Activated naive CD8-positive, alpha-beta T cell treated with anti-CD3 and anti-CD28 coated beads, Interleukin-2, amount 10 ng/mL, durations not matched to agents 7 days and 5 days (primary cell): ENCODE measurements at places on chromosomes 11 and 22.

DNA sequence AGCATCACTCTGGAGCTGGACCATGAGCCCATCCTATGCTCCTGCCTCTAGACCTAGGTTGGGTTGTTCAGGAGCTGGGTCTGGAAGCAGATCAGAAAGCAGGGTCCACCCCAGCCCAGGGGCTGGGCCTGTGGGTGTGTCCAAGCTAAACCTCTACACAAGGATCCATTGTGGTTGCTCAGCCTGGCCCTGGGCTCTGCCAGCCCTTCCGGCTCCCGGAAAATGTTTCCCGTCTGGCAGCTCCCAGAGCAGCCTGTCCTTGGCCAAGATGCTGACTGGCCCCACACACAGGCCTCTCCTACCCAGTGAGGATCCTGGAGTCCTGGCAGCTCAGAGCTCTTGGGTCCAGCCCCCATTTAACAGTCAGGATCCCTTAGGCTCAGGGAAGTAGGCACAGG is 35.3 kb upstream of the FCHSD2 start:
- DNase-seq = peak; percentile 32

- DNase-seq = no peak
Observed at GRCh38 chr11:46144741-46145140, 23.5 kb upstream of the PHF21A start.

DNA sequence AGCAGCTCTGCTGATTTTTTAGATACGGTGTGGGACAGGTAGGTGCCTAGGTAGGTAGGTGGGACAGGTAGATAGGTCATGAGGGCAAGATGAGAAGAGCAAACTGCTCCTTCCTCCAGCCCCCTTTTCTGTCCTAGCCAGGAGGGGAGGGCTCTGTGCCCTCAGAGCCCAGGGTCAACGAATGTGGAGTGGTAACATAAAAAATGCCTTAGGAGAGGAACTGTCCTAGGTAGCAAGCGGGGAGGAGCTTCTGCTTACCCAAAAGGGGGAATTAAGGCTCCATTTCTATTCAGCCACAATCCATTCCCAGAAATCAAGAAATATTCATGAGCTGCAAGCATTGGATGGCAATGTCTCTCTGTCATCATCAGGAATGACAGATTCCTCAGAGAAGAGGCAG is 234.8 kb downstream of the GRIK4 start:
- DNase-seq = no peak

GRCh38 chr22:43535336-43535735 is 123.5 kb downstream of the MPPED1 start:
- DNase-seq = no peak

DNA sequence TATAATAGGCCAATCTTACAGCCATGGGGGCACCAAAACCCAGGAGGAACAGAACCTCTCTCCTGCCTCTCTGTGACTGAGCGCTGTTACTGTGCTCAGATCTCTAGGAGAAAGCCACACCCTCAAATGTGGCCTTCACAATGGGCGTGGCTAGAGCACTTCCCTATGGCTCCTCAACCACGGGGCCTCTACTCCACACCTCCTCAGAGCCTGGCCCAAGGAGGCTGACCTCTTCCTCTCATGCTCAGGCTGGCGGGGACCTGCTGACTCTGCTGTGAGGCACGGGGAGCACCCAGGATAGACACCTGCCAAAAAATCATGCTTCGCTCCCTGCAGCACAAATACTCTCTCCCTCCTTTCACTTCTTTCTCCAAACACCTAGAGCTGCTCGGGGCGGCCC is 41.0 kb downstream of the C11orf58 start:
- DNase-seq = no peak

GRCh38 chr11:111665777-111666176 is 63.5 kb downstream of the SIK2 start:
- no peak for DNase-seq

- DNase-seq = no peak
Observed at GRCh38 chr22:28981818-28982499, 79.7 kb downstream of the C22orf31 start.

DNA sequence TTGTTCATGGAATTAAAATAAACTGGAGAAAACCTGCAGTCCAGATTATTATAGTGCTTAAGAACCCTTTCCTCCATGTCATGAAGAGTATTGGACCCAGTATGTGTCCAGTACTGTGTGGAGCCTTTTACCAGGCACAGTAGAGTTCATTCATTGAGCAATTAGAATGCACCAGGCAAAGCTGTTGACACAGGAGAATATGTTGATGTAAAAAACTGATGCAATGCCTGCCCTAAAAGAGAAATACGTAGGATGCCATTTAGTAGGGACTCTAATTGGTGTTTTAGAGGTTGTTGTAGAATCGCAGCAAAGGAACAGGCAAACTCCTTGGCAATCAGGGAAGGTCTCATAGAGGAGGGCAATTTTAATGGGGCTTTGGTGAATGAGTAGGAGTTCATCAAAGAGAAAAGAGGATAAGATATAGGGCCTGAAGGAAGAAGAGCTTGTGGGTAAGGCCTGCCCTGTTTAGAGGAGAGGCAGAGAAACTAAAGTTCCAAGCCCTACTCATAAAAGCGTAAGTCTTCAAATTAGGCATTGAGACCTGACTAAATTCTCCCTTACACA is 126.4 kb downstream of the SEZ6L start:
- DNase-seq = no peak

GRCh38 chr11:20089367-20089766 is 70.9 kb downstream of the DBX1 start:
- DNase-seq = no peak

DNA sequence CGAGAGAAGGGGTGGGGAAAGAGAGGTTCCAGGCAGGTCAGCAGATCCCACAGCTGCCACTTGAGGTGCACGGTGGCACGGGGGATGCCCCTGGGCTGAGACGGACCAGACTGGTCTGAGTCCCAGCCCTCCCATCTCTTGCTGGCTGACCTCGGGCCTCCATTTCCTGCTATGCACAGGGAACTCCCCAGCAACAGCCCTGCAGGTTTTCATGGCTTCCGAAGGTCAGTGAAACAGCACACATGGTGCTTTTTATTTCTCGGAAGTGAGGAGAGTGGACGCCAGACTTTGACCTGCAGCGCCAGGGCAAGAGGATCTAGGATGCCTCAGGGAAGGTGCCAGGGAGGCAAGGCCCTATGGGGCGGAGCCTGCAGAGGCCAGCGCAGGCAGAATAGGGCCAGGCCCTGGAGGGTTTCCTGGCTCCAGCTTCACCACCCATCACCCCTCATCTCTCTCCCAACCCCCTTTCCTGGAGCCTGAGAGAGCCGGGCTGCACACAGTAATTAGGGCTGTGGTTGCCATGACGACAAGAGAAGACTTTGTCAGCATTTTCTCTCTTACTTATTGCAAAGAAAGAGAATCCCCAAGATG is 29.5 kb downstream of the SLC22A12 start:
- no peak for DNase-seq

DNA sequence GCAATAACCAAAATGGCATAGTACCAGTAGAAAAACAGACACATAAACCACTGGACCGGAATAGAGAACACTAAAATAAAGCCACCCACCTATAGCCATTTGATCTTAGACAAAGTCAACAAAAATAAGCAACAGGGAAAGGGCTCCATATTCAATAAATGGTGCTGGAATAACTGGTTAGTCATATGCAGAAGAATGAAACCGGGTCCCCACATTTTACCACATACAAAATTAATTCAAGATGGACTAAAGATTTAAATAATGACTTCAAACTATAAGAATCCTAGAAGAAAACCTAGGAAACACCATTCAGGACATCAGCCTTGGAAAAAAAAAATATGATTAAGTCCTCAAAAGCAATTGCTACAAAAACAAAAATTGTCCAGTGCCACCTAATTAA is 30.1 kb upstream of the NOX4 start:
- no peak for DNase-seq

- peak; percentile 88 for DNase-seq
Observed at GRCh38 chr11:46367244-46367915, 14.1 kb upstream of the MDK start.

- DNase-seq = peak; percentile 49
Observed at GRCh38 chr11:68282141-68282860, 10.5 kb upstream of the C11orf24 start.

- no peak for DNase-seq
Observed at GRCh38 chr11:117670924-117671323, 126.1 kb downstream of the DSCAML1 start.

DNA sequence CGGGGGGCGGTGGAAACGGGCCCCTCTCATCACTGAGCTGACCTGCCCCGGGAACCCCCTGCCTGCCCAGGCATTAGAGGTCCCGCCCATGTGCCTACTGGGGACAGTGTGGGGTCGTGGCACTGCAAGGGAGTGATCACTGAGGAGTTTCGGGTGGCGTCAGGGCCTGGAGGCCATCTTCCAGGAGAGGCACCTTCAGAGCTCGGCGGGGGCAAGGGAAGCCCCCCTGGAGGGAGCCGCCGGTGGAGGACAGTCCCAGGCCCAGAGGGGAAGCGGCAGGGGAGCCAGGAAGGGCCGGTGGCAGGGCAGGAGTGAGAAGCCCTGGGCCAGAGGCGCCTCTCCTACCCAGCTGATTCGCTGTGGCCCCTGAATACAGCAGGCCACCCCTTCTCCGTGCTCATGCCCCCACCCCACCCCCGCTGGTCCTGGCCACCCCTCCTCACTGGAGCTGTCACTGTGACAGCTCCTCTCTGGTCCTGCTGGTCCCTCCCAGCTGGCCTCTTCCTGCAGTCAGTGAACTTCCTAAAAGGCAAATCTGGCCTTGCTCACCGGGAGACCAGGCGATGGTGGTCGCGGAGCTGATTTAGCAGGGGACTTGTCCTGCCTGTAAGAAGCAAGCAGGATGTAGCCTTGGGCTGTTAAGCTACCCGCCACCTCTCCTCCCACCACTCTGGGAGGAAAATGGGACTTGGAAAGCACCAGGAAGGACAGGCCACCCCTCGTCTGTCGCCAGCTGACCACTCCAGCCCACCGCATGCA is 2.0 kb upstream of the MAPK11 start:
- no peak for DNase-seq

- no peak for DNase-seq
Observed at GRCh38 chr11:68049509-68050370, 10.9 kb downstream of the TCIRG1 start.

DNA sequence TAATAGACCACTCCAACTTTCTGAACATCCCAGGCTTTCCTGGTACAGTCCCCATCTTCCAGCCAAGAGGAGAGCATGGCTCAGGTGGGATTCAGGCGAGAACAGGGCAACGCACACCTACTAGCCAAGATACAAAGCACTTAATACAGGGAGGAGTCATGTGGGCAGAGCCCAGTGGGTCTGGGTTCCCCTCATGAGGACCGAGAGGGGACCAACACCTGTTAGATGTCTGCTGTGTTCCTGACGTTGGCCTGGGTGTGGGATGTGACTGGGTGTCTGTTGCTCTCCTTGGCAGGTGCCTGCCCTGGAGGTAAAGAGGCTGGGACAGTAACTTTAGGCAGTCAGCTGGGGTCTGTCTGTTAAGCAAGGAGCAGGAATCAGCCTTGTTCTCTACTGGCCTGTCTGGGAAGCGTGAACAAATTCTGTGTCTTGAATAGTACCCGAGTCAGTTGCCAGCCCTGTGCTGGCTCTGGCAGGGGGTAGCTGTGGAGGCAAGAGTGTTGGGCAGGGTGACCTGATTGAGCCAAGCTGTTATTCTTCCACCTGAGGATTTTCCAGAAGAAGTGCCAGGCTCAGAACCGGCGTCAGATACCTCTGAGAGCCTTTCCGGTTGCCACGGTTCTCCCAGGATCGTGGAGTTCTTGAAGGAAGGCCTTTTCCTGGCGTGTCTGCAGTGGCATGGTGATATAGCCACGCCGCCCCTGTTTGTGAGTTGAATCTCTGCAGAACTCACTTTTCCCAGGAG is 56.3 kb downstream of the BCR start:
- DNase-seq = no peak
